ENCODE measurements at places on chromosomes 5 and 9.

DNA sequence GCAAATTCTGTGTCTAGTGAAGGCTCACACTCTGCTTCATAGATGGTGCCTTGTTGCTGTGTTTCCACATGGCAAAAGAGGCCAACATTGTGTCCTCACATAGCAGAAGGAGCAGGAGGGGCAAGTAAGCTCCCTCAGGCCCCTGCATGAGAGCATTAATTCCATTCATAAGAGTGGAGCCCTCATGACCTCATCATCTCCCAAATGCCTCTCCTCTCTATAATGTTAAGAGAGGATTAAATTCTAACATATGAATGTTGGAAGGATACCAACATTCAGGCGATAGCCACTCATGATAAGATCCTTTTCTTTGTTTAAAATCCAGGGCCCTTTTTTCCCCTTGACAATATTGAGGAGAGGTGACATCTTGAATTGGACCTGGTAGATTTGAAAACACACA is 35.2 kb upstream of the PAM start:
- DNase-seq = no peak

GRCh38 chr5:141084487-141084989 is 9.9 kb upstream of the PCDHB2 start:
- DNase-seq = no peak

GRCh38 chr5:25544652-25545249 is 900.0 kb upstream of the CDH10 start:
- DNase-seq = no peak

GRCh38 chr5:37931541-37931940 is 91.7 kb upstream of the GDNF start:
- no peak for DNase-seq

- no peak for DNase-seq
These were observed 13.9 kb upstream of the KIF12 start for GRCh38 chr9:114112778-114113584.

DNA sequence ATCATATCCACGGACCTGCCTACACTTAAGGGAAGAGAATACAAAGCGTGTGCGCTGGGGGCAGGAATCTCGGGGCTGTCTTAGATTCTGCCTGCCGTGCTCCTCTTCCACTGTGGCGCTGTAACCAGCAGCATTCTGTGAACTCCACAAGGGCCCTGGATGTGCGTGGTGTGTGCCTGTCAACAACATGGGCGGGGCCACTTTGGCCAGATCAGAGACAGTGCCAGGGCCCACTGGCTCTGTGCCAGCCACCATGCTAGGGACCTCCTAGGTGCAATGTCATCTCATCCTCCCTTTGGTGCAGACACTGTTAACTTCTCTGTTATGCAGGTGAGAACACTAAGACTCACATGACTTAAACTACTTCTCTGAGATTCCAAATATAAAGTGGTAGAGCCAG is 113.7 kb downstream of the COL23A1 start:
- no peak for DNase-seq

- DNase-seq = no peak
These were observed 330.1 kb downstream of the GLIS3 start for GRCh38 chr9:3969590-3970260.

- no peak for DNase-seq
These were observed 20.6 kb upstream of the HAND1 start for GRCh38 chr5:154498591-154498990.

DNA sequence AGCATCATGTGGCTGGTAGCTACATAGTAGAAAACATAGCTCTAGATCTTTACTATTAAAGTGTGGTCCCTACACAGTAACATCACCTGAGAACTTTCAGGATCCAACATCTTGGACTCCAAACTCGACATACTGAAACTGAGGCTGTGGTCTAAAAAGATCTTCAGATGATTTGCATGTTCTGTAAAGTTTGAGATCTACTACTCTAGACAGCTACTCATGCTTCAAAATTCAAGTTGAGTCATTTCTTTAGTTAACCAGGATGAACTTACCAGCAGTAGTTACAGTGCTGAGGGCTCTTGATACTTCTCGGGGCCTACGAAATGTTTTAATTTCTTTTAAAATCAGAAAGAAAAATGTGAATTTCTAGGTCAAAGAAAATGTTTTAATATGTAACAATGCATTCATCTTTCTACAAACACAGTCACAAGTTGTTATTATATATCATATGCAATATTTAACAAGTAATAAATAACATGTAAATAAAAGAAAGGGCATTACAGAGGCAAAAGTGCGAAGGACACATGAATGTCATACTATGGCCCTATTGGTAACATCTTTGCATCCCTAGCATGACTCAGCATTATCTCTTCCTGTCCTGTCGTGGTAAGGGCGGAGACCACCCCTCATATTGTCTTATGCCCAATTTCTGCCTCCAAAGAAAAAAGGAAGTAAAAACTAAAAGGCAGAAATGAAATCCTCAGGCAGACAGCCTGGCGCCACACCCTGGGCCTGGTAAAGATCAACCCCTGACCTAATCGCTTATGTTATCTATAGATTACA is 563.9 kb upstream of the TLE4 start:
- no peak for DNase-seq

DNA sequence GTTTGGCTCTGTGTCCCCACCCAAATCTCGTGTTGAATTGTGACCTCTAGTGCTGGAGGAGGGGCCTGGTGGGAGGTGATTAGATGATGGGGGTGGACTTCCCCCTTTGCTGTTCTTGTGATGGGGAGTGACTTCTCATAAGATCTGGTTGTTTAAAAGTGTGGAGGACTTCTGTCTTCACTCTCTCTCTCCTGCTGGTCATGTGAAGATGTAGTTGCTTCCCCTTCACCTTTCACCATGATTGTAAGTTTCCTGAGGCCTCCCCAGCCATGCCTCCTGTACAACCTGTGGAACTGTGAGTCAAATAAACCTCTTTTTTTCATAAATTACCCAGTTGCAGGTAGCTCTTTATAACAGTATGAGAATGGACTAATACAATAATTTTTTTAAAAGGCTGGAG is 10.6 kb upstream of the MYO10 start:
- no peak for DNase-seq

DNA sequence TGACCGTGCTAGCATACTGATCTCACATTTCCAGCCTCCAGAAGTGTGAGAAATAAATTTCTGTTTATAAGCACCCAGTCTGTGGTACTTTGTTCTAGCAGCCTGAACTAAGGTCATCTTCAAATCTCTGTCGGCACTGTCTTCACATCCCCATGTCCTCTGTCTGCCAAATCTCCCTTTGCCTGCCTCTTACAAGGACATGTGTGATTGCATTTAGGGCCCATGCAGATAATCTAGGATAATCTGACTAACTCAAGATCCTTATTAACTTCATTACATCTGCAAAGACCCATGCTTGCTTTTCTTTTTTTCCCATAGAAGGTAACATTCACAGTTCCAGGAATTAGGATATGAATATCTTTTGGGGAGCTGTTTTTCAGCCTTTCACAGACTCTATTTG is 132.7 kb downstream of the AOPEP start:
- DNase-seq = no peak

- DNase-seq = no peak
These were observed 50.6 kb downstream of the DEPDC1B start for GRCh38 chr5:60649288-60649917.

DNA sequence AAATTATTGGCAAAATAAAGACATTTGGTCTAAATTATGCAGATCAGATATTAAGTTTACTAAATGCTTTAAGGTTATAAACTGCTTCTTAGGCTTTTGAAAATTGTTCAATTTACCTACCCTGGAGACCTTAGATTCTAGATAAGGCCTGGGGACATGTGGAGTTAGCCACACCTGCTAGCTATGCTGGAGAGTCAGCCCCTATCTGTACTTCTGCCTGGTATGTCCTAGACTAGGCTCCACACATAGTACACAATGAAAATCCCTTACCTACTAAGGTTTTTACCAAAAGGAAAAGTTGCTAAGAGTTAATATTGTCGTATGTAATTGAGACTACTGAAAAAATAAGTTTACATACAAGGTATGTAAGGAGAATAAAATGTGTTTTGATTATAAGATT is 49.8 kb upstream of the DMAC1 start:
- no peak for DNase-seq

- DNase-seq = no peak
These were observed 12.1 kb downstream of the ADAM19 start for GRCh38 chr5:157563373-157563928.

- DNase-seq = no peak
These were observed 71.3 kb upstream of the OLFM1 start for GRCh38 chr9:135016037-135016640.

GRCh38 chr9:20403346-20403745 is 219.0 kb downstream of the MLLT3 start:
- DNase-seq = no peak

All from cortex of kidney (tissue), 1 donor.